Endothelial cell (in vitro differentiated cells): ENCODE measurements at places on chromosomes 2 and 18.
A peak's percentile ranks its signal among the peaks of the same experiment; 100 is the strongest.

DNA sequence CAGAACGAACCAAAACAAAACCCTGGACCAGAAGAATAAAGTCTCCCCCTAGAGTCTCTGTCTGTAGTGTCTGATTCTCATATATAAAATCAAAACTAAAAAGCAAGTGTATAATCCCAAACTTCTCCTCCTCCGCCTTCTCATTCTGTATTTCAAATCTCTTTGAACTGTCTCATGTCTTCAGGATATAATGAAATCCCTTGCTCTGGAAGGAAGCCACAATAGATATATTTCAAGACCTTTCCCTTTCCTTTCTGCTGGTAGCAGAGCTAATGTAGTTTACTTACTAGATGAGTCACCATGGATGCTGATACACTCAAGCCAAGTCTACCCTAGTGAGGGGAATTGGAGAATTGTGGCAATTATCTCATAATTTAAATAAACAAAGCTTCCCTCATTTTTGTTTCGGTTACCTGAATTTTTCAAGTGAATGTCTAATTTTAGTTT lies 33.5 kb upstream of the CCDC93 start:
- no peak for DNase-seq
- H3K27me3 ChIP-seq = no peaks in the 10 kb centered on the region
- H3K4me1 ChIP-seq = no peaks in the 10 kb centered on the region
- H3K36me3 ChIP-seq = no peaks in the 10 kb centered on the region

- H3K27ac ChIP-seq = no peak overlapping the region
- peaks cover 7% of the 10 kb centered on the region for H3K36me3 ChIP-seq
- no peak for DNase-seq
- no peaks in the 10 kb centered on the region for H3K4me1 ChIP-seq
- H3K27me3 ChIP-seq = no peaks in the 10 kb centered on the region
Measured at GRCh38 chr2:203185864-203186263, 53.0 kb upstream of the CYP20A1 start.

GRCh38 chr2:237729681-237730475 lies 68.7 kb upstream of the RBM44 start:
- H3K4me1 ChIP-seq = peaks cover 34% of the 10 kb centered on the region
- no peak for DNase-seq
- H3K27ac ChIP-seq = no peak overlapping the region
- H3K36me3 ChIP-seq = no peaks in the 10 kb centered on the region
- H3K4me3 ChIP-seq = no peak overlapping the region

DNA sequence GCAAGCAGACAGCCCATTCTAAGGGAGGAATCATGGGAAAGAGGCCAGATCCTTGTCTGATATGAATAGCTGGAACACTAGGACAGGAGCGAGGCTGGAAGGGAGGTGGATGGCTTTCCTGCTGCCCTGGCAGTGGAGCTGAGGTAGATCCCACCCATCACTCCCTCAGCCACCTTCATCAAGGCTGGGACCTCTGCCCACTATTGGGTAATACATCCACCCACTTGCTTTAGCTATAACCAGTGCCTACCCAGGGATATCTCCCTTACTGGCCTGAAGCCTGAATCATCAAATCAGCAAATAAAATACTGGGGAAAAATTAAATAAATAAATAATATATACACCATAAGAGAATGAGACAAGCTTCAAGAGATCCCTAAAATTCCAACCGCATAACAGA lies 183.2 kb upstream of the KYNU start:
- no peaks in the 10 kb centered on the region for H3K36me3 ChIP-seq
- peaks cover 18% of the 10 kb centered on the region for H3K4me1 ChIP-seq
- H3K4me3 ChIP-seq = no peak overlapping the region
- no peak overlapping the region for H3K27ac ChIP-seq

- DNase-seq = no peak
- H3K36me3 ChIP-seq = peaks cover 22% of the 10 kb centered on the region
- H3K27me3 ChIP-seq = peaks cover 2% of the 10 kb centered on the region
- peaks cover 56% of the 10 kb centered on the region for H3K4me1 ChIP-seq
- H3K27ac ChIP-seq = no peak overlapping the region
- H3K4me3 ChIP-seq = no peak overlapping the region
Measured at GRCh38 chr2:111157071-111157661, 36.5 kb downstream of the BCL2L11 start.

DNA sequence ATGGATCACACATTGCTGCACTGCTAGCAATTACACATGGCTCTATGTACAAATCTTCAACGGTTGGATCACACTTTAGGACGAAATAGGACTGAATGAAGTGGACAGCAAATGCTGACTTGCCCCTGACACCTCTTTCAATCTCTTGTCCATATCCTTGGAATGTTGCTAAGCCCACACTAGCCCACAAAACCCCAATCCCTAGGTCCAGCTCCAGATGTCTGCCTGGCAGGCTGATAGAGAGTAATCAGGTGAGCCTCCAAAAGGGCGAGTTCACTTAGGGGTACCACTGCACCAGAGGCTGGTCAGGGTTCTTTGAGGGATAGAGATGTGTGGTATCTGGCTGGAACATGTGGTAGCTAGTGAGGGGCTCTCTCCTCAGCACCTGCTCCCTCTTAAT lies 18.5 kb upstream of the FHOD3 start:
- DNase-seq = no peak
- no peaks in the 10 kb centered on the region for H3K27me3 ChIP-seq
- H3K36me3 ChIP-seq = no peaks in the 10 kb centered on the region
- no peak overlapping the region for H3K4me3 ChIP-seq
- no peak overlapping the region for H3K27ac ChIP-seq

DNA sequence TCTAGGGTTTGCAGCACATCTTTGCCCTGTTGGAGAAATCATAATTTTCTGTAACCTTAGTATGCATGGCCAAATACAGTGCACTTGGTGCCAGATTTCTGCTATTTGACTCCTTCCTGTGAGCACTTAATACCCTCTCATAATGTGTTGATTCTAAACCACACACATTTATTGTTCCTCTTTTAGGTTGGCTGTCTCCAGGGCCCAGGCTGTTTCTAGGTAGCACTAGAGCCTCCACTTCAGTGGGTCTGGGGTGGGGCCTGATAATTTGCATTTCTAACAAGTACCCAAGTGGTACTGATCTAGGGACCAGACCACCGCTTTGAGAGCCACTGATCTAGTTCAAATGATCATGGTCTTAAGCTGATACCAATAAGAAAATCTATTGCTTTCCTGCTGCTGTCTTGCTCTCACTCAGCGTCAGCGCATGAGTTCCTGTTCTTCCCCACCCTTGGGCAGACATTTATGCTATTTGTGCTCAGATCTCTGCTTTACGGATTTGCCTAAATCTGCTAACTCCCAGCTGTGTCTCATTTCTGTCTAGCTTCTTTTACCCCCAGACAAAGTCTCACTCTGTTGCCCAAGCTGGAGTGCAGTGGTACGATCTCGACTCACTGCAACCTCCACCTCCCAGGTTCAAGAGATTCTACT lies 7.4 kb downstream of the PTRHD1 start:
- no peak overlapping the region for H3K4me3 ChIP-seq
- no peak for DNase-seq
- H3K4me1 ChIP-seq = peaks cover 20% of the 10 kb centered on the region
- H3K27me3 ChIP-seq = peaks cover 3% of the 10 kb centered on the region

- H3K36me3 ChIP-seq = no peaks in the 10 kb centered on the region
- no peak for DNase-seq
- H3K27me3 ChIP-seq = no peaks in the 10 kb centered on the region
- H3K27ac ChIP-seq = no peak overlapping the region
- H3K4me1 ChIP-seq = no peaks in the 10 kb centered on the region
Measured at GRCh38 chr2:141063406-141063805, 1067.4 kb downstream of the LRP1B start.

GRCh38 chr2:241559323-241560161 lies 997 bp downstream of the BOK start:
- peaks cover 12% of the 10 kb centered on the region for H3K27me3 ChIP-seq
- H3K36me3 ChIP-seq = peaks cover 5% of the 10 kb centered on the region
- peak; percentile 49 for DNase-seq
- H3K4me1 ChIP-seq = peaks cover 34% of the 10 kb centered on the region

DNA sequence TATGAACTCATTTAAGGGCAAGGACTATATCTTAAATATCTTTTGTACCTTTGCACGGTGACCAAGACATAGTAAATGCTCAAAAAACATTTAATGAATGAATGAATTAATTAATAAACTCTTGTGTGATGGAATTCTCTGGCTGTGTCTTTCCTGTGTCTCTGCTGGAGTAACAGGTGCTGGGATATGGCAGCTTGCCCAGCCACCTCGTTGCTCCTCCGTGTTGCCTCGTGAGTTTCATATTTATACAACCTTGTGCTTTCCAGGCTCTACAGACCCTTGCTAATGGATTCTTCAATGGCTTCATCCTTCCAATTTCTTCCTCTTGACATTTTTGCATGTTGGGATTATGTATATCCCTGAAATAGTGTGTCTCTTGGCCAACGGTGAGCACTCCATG lies 30.4 kb downstream of the CTAGE1 start:
- H3K4me1 ChIP-seq = peaks cover 12% of the 10 kb centered on the region
- H3K27ac ChIP-seq = no peak overlapping the region
- no peaks in the 10 kb centered on the region for H3K27me3 ChIP-seq
- no peaks in the 10 kb centered on the region for H3K36me3 ChIP-seq
- H3K4me3 ChIP-seq = no peak overlapping the region
- DNase-seq = no peak

DNA sequence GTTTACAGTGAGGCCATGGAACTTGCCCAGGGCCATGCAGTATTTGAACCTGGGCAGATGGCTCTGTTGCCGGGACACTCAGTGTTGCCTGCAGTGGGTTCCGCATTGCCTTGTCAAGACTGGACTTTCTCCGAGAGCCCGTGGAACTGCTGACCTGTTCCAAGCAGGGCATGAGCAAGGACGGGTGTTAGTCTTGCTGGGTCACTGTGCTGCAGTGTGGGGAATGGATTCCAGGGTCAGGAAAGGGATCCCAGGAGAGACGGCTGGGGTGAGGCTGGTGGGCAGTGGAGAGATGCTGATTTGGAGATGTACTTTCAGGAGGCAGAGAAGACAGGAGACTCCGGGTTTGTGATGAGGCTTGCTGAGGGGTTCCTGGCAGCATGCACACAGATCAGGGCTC lies 348.7 kb upstream of the HS6ST1 start:
- H3K27me3 ChIP-seq = peaks cover 5% of the 10 kb centered on the region
- no peak overlapping the region for H3K27ac ChIP-seq
- no peaks in the 10 kb centered on the region for H3K4me1 ChIP-seq
- no peak overlapping the region for H3K4me3 ChIP-seq
- DNase-seq = no peak

- H3K4me3 ChIP-seq = no peak overlapping the region
- H3K4me1 ChIP-seq = no peaks in the 10 kb centered on the region
- peaks cover 2% of the 10 kb centered on the region for H3K27me3 ChIP-seq
- no peak for DNase-seq
- no peaks in the 10 kb centered on the region for H3K36me3 ChIP-seq
Measured at GRCh38 chr2:200698217-200698616, 112.4 kb downstream of the AOX1 start.

DNA sequence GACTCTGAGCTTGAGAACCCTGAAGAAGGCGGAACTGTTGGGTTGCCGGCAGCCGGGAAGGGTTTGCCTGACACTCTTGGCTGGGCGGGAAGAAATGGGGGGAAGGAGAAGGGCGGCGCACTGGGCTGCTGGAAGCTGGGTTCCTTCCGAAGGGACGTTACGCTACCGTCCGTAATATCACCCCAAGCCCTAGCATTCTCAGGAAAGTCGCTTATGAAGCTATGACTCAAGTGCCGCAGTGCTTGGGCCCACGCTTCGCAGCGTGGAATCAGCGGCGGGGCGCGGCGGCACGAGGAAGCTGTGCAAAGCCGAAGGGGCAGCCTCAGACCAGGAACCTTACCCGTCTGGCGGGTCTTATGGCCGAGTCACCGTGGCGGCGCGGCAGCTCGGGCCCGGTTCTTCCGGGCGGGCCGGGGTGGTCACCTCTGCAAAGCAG lies 50.2 kb upstream of the SIGLEC15 start:
- H3K4me3 ChIP-seq = peak overlapping the region; percentile 75
- peak; percentile 11 for DNase-seq
- peaks cover 3% of the 10 kb centered on the region for H3K27me3 ChIP-seq
- peaks cover 6% of the 10 kb centered on the region for H3K4me1 ChIP-seq

- DNase-seq = no peak
- no peaks in the 10 kb centered on the region for H3K4me1 ChIP-seq
- peaks cover 27% of the 10 kb centered on the region for H3K36me3 ChIP-seq
- no peaks in the 10 kb centered on the region for H3K27me3 ChIP-seq
- no peak overlapping the region for H3K27ac ChIP-seq
- H3K4me3 ChIP-seq = no peak overlapping the region
Measured at GRCh38 chr2:15471606-15472005, 89.5 kb downstream of the NBAS start.

- no peak overlapping the region for H3K4me3 ChIP-seq
- H3K27me3 ChIP-seq = no peaks in the 10 kb centered on the region
- no peak overlapping the region for H3K27ac ChIP-seq
- peaks cover 8% of the 10 kb centered on the region for H3K4me1 ChIP-seq
- no peak for DNase-seq
- H3K36me3 ChIP-seq = no peaks in the 10 kb centered on the region
Measured at GRCh38 chr18:56509656-56510055, 128.7 kb downstream of the TXNL1 start.

DNA sequence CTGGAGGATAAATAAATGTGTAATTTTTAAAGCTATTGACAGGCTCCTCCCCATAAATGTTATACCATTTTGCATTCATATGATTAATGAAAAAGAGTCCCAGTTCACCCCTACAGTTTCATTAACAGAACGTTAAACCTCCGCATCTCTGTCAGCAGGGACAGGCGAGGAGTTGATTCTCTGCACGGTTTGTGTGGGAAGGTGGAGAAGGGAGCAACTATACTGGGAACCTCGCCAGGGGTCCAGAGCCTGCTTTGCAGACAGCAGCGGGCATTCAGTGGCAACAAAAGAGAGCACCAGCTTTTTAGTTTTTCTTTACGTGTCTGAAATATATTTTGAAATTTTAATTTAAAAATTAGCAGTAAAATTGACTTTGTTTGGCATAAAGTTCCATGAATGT lies 101.4 kb downstream of the FARSB start:
- no peaks in the 10 kb centered on the region for H3K27me3 ChIP-seq
- no peak overlapping the region for H3K4me3 ChIP-seq
- H3K27ac ChIP-seq = no peak overlapping the region
- DNase-seq = no peak

DNA sequence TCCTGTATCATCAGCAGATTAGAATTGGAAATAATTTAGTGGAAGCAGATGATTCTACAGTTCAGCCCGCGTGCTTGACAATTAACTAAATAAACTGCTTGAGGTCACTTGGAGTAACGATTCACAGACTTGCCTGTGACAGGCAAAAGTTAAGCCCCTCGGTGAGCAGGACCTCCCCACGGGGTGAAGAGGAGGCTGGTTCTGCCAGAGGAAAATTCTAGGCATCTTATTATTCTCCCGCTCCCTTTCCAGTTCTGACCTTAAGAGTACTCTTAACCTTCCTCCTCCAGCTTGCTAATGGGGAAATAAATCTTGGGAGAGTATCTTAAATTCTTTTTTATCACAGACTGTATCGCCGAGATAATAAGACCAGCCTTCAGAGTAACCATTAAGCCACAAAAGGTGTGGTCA lies 169.7 kb upstream of the SMAD2 start:
- H3K36me3 ChIP-seq = no peaks in the 10 kb centered on the region
- peaks cover 4% of the 10 kb centered on the region for H3K27me3 ChIP-seq
- no peak overlapping the region for H3K4me3 ChIP-seq
- DNase-seq = no peak
- H3K27ac ChIP-seq = no peak overlapping the region
- peaks cover 9% of the 10 kb centered on the region for H3K4me1 ChIP-seq

GRCh38 chr2:229235131-229235914 lies 35.8 kb downstream of the PID1 start:
- H3K27ac ChIP-seq = no peak overlapping the region
- no peak overlapping the region for H3K4me3 ChIP-seq
- H3K27me3 ChIP-seq = no peaks in the 10 kb centered on the region

GRCh38 chr18:12841070-12841469 lies 43.0 kb downstream of the PTPN2 start:
- H3K36me3 ChIP-seq = no peaks in the 10 kb centered on the region
- peaks cover 10% of the 10 kb centered on the region for H3K4me1 ChIP-seq
- no peak overlapping the region for H3K27ac ChIP-seq
- peaks cover 4% of the 10 kb centered on the region for H3K27me3 ChIP-seq
- no peak for DNase-seq
